ENCODE measurements at places on chromosomes 7 and 10.
A peak's percentile ranks its signal among the peaks of the same experiment; 100 is the strongest.

DNA sequence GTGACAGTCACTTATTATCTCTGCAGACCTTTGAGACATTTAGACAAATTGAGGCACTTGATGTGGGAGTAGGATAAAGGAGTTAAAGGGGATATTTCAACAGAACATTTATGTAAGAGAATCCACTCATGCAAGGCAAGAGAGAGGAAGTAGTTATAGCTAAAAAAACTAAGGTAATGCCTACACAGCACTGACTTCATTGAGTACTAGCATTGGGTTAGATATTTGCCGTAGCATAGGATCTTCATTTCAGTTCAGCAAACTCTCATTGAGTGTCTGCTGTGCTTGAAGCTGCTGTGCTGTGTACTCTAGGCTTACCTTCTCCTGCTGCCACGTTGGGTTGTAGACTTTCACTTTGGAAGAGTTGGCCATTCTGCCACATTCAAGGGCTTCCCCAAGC lies 10.5 kb upstream of the ENTPD1 start:
- DNase-seq, result no peak

DNA sequence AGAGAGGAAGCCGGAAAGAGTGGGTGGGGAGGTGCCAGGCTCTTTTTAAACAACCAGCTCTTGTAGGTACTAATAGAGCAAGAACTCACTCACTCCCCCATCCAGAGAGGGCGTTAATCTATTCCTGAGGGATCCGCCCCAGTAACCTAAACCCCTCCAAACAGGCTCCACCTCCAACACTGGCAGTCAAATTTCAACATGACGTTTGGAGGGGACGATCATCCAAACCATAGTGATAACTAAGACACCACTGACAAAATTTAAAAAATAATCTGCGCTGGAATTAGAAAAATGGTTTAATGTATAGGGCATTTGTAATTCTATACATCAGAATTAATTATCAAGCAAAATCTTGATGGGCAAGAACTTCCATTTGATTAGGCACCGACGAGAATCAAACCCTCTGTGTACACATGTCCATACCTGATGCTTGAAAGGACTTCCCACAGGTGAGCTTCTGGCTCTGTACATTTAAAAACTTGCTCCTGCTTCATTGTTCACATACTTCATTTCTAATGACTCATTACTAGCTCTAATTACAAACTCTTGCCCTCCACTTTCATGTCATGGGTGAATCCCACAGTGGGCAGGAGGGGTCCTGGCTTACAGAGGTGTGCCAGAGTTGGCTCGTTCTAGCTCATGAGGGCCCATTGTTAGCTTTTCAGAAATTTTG lies 20.6 kb upstream of the KDM7A start:
- DNase-seq, result no peak

DNA sequence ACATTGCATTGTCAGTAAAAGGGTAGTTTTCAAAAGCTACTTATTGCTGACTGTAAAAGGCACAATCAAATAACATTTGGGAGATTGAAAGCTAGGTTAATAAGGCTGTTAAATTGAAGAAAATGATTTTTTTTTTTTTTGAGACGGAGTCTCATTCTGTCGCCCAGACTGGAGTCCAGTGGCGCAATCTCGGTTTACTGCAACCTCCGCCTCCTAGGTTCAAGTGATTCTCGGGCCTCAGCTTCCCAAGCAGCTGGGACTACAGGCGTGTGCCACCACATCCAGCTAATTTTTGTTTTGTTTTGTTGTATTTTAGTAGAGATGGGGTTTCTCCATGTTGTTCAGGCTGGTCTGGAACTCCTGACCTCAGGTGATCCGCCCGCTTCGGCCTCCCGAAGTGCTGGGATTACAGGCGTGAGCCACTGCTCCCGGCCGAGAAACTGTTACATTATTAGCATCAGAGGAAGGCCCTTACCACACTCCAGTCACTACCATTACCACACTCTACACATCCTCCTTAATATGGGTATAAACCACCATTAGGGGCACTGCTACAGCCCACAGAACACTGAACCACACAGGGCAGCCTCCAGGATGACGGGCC lies 1.0 kb downstream of the CYP51A1 start:
- no peak for DNase-seq

DNA sequence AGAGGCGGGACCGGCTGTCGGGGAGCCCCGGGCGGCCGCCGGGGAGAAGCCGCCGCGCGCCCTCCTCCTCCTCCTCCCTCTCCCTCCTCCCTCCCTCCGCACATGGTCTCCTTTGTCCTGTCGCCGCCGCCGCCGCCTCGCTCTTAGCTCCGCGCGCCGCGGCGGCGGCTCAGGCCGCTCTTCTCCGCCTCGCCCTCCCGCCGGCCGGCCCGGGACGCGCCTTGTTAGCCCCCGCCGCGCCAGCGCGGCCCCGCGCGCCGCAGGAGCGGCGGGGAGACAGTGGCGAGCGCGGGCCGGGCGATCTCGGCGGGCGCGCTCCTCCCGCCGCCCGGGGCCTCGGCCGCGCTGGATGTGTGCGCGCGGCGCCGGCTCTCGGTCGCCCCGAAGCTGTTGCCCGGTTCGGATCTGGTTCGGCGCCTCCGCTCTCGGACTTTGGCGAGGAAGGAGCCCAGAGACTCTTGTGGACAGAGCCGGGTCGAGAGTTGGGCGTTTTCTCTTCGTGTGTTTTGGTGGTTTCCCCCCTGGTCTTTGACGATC lies 437.4 kb upstream of the GALNT17 start:
- DNase-seq, result peak; percentile 61

- no peak for DNase-seq
These were observed 45.0 kb downstream of the ZCCHC24 start for GRCh38 chr10:79400146-79401004.

DNA sequence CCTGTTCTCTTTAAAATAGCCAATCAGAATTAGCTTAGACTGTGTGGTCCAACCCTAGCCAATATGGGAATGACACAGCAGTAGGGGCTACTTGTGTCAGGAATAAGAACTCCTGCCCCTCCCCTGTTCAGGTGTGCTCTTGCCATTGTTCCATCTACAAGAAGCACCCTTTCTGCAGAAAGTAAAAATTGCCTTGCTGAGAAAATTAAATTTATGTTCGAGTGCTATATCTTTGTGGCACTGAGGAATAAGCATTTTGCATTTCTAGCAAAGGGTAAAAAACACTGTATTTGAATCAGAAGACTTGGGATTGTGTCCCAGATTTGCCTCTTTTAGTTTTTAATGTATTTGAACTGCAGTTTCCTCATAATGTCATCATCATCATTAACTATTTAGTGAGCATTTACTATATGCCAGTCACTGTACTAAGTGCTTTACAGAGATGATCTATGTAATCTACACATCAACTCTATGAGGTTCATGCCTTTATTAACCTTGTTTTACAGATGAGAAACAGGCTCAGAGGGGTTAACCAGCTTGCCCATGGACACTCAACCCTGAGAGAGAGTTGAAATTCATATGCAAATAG lies 28.9 kb upstream of the XRCC2 start:
- no peak for DNase-seq

- DNase-seq, result no peak
These were observed 605.5 kb upstream of the ANKRD30A start for GRCh38 chr10:36519909-36520308.

- no peak for DNase-seq
These were observed 109.6 kb downstream of the TMEM130 start for GRCh38 chr7:98760201-98760651.

GRCh38 chr10:3549118-3549517 lies 235.9 kb downstream of the KLF6 start:
- no peak for DNase-seq

DNA sequence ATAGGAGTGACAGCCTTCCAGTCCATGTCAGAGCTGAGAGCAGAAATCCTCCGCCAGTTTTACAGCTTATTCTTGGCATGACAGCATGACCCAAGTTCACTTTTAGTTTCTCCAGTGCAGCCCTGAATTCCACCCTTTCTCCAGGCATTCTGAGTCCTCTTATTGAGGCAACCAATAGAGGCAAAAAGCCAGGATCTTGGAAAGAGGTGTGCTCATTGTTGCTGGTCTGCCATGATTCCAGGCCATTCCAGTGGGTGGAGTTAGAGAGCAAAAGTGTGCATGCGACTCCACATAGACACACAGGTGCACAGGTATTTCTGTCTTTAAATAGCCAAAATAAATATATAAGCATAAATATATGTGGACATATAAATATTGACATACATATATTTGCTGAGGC lies 224.7 kb upstream of the ADARB2 start:
- no peak for DNase-seq

DNA sequence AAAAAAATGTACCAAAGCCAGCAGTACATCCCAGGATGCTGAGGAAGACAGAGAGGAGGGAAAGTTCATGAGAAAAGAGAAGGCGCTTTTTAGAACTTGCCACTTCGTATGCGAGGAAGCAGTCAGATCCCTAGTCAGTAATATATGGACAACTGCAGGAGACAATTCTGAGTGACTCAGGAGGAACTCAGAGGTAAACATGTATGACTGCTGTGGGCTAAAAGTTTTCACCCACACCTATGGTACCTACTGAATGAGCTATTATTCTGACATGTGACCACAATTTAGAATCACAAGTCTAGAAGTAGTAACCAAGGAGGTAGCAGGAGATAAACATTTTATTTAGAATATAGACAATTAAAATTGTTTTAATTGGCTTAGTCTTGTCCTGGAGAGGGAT lies 126.5 kb downstream of the ICA1 start:
- DNase-seq, result no peak

DNA sequence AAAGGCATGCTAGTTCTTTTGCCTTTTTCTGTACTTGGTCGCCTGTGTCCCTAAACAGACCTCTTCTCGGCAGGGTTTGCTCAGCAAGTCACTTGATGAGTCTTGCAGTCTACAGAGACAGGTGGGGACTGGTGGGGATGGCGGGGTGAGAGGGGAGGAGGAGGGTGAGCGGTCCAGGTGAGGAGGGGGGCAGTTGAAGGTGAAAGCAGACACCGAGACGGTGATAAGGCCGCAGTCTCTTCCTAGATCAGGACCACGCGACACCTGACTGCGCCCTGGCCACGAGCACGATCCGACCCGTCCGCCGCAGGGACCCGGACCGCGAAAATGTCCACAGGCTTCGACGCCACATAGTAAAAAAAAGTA lies 566 bp downstream of the ASNS start:
- DNase-seq, result no peak

DNA sequence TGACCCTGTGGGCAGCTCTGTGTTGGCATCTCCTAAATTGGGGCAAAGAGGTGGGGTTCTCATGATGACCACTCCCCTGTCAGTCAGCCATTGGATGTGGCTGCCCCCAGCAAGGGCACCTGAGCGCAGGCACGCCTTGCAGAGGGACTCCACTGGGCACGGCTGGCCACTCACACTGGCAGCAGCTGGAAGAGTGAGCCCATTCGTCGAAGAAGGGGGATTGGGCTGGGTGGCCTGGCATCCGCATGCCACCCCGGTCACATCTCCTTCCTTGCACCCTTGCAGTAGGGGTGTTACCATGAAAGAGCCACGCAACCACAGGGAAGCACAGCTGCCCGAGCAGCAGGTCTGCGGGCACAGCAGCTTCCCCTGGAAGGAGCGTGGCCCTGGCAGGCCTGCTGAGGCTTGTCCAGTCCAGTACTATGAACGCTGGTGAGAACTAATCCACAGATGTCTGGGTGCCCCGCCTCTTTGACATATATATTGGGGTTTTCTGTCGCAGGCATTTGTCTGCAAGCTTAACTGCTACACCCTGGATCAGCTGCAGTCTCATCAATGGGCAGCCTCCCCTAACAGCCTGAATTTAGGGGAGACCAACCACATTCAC lies 25.7 kb upstream of the GRB10 start:
- DNase-seq, result no peak

- peak; percentile 59 for DNase-seq
These were observed 92.4 kb upstream of the JCAD start for GRCh38 chr10:30151581-30152389.

GRCh38 chr10:104041891-104042535 lies 43.7 kb downstream of the COL17A1 start:
- DNase-seq, result no peak

GRCh38 chr7:234051-234707 lies 41.8 kb downstream of the FAM20C start:
- no peak for DNase-seq

GRCh38 chr10:96038476-96039387 lies 4.7 kb upstream of the CCNJ start:
- no peak for DNase-seq

DNA sequence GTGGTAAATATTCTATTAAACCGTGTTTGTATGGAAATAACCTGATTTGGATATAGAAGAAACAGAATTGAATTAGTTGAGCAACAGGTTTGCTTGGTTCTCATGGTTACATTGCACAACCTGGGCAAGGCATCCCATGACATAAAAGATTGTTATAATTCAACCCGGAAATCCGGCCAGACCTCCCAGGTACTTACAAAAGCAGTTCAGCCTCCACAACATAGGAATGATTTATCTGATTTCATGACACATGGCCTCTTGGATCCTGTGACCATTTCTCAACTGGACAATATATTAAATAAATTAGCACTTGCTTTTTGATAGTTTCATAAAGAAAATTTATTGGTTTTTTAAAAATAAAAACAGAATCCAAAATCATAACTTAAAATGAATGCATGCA lies 55.1 kb upstream of the PTPN12 start:
- peak; percentile 90 for DNase-seq

- no peak for DNase-seq
These were observed 57.2 kb downstream of the ADAM12 start for GRCh38 chr10:126331101-126331500.

- peak; percentile 23 for DNase-seq
These were observed 283.6 kb downstream of the ADRA2A start for GRCh38 chr10:111360260-111360925.

DNA sequence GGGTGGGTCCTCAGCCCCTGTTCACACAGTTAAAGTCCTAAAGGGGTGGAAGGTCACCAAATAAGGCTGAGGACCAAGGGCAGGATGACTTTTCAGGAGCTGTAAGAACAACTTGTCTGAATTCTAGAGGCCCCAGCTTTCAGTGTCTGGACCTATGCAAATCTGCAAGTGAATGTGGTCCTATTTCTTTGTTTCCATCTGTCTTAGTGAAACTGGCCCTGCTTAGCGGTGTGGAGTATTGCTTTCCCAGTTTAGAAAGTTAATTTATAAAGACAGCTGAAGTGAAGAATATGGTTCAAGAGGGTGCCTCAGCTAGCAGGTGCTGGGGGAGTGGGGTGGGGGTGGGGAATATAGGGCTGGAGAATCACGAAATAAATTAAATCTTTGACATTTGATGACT lies 40.1 kb downstream of the HHEX start:
- no peak for DNase-seq

- DNase-seq, result no peak
These were observed 226.9 kb upstream of the SEMA3D start for GRCh38 chr7:85413718-85414117.
